ENCODE measurements at places on chromosomes 2 and 18.

GRCh38 chr18:68847219-68847837 is 49.4 kb downstream of the CCDC102B start:
- no peak for DNase-seq

DNA sequence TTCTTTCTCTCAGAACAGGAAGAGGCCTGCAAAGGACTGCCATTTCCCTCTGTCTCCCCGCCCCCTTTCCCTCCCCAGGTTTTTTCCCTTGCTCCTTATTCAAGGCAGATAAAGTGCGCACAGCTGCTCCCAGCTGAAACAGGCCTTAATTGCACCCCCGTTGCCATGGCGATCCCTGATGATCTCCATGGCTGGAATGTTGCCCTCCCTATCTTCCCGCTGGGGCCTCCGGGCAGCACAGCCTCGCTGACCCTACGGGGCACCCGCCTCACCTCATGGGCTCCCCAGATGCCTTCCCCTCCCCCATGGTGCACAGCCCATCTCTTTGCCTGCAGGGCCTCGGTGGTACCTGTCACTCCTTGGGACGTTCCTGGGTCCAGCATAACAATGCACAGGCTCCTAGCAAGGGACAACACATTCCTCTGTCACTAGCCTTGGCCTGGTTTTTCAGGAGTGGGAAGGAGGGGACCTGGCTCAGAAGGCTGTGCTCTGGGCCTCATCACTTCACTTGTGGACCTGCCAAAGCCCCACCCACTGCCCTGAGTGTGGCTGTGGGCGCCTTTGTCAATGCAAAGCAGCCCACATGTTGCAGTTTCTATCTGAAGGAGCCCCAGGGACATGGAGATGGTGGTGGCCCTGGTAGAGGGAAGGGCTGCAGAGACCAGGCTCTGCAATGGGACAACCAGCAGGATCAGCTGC is 115.0 kb downstream of the CELF4 start:
- DNase-seq = no peak

GRCh38 chr2:15579641-15580040 is 12.0 kb upstream of the DDX1 start:
- DNase-seq = no peak

DNA sequence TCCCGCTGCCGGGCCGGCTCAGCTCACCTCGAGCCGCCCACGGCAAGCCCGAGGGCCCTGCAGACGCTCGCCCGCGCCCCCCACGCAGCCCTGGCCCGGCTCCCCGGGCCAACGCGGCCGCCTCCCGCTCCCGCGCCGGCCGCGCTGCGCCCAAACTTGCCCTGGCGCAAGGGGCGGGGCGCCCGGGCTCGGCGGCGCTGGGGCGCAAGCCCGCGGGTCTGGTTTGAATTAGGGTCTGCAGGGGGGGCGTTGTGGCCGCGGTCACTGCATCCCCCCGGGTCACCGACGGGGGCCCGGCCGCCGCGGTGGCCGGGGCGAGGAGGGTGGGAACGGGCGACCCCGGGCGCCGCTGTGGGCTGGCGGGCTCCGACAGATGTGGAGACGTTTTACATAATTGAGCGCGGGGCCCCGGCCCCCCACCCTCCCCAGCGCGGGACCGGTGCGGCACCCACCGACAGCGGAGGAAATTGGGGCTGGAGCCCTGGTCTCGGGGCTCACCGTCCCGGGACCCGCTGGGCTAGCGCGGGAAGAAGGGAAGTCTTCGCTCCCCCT is 690 bp downstream of the SDC1 start:
- DNase-seq = no peak

GRCh38 chr18:24982831-24983230 is 369.1 kb downstream of the ZNF521 start:
- no peak for DNase-seq

DNA sequence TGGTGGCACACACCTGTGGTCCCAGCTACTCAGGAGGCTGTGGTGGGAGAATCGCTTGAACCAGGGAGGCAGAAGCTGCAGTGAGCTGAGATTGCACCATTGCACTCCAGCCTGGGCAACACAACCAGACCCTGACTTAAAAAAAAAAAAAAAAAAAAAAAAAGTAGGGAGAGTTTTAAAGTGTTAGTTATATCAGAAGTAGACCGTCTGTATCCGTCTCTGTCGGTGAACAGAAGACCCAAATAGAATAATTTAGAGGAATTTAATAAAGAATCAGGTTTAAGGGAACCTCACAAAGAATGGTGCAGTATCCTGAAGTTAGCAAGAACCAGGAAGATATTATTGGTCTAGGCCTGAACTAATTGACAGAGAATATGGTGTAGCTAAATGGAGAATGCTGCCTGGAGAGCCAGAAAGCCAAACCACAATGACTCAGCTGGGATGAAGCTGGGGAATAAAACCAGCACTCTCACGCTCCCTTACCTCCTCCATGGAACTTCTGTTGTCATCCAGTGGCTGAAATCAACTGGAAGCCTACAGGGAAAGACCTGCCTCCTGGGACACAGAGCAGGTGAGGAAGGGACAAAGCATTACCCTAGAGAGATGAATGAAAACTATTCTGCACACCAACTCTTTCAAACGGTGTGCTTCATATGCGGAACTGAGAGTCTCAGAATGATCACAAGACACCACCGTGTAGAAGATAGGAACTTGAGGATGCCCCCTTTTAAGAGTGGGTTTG is 39.1 kb upstream of the PLEKHM3 start:
- DNase-seq = no peak

- peak; percentile 15 for DNase-seq
These were observed 2.4 kb upstream of the PROC start for GRCh38 chr2:127415593-127416505.

DNA sequence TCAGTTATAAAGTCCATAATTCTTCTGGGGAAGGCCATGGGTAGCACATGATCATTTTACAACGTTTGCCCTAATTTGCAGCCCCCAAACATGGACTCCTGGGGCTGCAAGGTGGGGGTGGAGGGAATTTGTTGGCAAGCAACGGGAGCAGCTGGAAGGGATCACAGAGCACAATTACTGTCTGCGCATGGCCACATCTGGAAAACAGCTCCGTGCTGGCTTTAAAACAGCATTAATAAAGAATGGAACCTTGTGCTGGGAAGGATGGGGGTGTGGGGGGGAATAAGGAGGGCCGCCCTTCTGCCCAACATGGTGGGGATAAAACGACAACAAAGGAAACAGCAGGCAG is 60.9 kb upstream of the SLC14A2 start:
- no peak for DNase-seq

DNA sequence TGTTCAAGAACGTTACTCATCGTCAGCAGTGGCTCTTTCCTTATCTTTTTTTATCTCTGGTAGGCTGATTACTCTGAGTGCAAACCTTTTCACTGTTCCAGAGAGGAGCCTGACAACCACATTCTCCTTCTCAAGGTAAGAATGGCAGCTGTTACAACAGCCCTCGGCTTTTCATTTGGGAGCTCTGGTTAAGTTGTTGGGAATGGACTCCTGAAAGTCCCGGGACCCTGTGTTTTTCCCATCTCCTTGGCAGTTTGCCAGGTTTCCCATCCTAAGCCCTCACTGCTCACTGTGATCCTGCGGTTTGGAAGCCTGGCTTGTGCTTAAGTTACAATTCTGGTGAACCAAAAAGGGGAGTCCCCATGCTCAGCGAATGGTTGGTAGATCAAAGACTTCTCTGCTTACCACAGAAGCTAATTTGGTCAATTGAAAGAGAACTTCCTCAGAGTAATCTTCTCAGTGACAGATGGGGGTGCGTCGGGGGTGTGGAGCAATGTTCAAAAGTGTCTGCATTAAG is 122.3 kb downstream of the LYPD6B start:
- DNase-seq = no peak

DNA sequence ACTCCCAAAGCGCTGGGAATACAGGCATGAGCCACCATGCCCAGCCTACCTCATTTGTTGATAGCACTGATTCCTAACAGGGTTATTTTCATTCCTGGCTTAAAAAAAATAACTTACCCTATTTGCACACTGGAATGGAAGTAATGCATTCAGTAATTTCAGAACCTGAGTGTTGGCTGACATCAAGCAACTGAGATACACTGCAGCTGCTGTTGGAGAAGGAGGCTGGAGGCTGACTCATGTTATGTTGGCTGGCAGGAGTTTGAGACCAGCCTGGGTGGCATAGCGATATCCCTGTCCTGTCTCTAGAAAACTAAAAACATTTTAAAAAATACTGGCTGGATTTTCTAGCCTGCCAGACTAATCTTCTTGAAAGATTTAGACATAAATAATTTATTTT is 385.1 kb upstream of the MEX3C start:
- DNase-seq = no peak

DNA sequence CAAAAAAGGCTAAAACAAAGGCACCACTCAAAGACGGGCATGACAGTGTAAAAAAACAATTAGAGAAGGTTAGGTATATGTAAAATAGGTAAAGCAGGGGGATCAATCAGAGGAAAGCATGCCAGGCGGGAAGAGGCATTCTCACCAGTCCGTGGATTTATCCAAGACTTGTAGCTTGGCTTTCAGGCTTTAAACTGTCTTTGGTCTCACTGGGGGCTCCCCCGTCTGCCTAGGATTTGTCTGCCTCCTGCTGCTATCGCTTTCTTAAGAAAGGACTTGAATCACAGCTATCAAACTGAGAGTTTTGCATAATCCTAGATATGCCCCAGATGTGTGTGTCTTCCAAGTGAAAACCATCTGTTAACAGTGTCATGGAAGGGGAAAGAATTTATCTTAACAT is 11.1 kb upstream of the GORASP2 start:
- DNase-seq = no peak

DNA sequence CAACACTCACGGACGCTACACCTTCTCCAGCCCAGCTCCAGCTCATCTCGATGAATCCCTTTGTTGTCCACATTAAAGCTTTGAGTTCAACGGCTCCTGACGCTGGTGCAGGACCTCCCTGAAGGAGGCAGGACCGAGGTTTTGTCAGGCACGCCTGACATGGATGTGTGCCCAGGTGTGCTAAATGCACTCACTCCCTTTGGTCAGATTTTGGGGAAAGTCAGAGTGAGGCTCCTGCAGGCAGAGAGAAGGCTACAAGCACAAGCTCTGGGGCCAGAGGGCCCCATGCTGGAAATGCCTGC is 78.6 kb downstream of the NDUFA10 start:
- DNase-seq = no peak

GRCh38 chr2:69097891-69098655 is 85.1 kb downstream of the ANTXR1 start:
- no peak for DNase-seq

DNA sequence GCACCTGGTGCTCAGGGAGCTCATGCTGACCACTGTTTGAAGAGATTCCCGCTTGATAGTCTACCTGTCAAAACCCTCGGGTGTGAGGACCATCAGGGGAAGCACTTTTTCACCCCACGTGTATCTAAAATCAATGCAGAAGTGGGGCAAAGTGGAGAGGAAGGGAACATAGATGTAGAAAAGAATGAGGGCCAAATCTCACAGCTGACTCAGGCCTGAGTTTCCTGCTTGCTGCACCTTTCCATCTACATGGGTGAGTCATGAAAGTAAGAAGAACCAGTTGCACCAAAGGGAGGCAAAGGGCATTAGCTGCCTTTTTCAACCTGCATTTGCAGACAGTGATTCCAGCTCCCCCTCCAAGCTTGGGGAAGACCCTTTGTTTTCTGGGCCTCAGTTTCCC is 100.2 kb upstream of the MYCN start:
- no peak for DNase-seq

GRCh38 chr18:60202708-60203107 is 169.9 kb downstream of the MC4R start:
- no peak for DNase-seq

DNA sequence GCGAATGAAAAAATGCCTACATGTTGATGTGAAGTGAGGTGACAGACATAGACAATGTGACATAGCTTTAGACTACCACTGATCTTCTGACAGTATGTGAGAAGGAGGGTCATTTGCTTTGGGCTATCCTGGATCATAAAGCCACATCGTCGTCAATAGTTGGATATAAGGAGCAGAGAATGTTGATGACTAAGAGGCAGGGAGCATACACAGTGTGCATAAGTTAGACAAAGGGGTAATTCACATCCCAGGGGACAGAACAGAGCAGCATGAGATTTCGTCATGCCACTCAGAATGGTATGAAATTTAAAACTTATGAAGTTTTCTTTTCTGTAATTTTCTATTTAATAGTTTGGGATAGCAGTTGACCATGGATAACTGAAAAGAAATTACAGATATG is 403.2 kb downstream of the DSC3 start:
- no peak for DNase-seq

DNA sequence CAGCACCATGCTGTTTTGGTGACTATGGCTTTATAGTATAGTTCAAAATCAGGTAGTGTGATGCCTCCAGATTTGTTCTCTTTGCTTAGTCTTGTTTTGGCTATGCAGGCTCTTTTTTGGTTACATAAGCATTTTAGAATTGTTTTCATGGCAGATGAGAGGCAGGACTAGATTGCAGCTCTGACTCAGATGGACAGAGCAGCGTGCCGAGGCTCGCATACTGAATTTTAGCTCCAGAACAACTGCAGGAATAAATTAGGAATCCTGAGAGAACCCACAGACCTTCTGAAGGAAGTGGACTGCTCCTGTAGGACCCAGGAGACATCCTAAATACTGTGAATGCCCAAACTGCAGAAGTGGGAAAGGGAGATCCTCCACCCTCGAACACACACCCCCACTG is 141.6 kb downstream of the NETO1 start:
- DNase-seq = no peak

DNA sequence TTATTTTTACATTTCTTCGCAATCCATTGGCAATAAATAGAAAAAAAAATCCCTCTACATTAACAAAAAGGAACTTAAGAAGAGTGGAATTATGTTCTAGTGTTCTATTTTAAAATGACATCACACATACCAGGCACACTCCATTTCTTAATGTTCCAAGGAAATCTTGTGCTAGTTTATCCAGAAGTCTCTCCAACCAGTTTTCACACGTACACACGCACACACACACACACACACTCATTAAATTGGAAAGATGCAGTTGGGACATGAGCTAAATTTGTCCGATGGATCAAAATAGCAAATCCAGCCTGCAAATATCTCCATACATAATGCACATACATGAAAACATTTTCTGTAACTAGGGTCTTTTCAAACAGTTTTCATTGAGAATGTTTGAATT is 78.3 kb downstream of the KCNJ3 start:
- no peak for DNase-seq

DNA sequence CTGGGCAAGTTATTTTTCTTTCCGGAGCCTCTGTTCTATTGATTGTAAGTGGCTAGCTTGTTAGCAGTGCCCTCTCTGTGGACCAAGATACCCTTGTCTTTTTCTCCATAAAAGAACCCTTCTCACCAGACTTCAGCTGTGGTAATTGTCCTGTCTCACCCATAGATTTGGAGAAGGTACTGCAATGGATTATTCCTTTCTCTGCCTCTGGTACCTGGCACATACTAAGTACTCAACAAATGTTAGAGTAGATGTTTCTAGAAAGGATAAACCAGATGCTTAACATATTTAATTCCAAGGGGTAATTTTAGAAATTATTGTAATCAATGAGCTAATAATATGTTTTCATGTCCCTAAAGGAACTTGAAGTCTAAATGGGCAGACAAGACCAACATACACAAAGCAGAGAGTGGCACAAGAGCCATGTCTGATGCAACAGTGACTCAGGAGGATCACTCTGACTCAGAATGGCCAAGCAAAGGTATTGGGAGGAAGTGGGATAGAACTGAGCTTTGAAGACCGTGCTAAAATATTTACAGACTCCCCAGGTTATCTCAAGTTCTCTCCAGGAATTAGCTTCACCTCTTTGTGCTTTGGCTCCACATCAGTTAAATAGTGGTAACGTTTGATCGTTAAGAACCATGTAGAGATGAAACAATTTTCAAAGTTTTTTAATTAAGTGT is 129.7 kb upstream of the OSR1 start:
- no peak for DNase-seq
